ENCODE measurements at places on chromosomes 12 and 14. TPM values are rescaled to one million over a fixed set of nuclear protein-coding genes. Genes with fewer than 3 reads are reported as not detected.

EP400 gene
- total RNA-seq, result 6.8 TPM

LRRC43 gene
- 0.38 TPM for total RNA-seq

MMP17 gene
- 8.5 TPM for total RNA-seq

FIGNL2 gene
- total RNA-seq, result 0.28 TPM

TEX52 gene
- not detected for total RNA-seq

RPL10L gene
- not detected for total RNA-seq

CKB gene
- 14.4 TPM for total RNA-seq

SIX1 gene
- total RNA-seq, result 0.38 TPM

All from regular cardiac myocyte (primary cell).